ENCODE measurements at places on chromosomes 3 and 15.

DNA sequence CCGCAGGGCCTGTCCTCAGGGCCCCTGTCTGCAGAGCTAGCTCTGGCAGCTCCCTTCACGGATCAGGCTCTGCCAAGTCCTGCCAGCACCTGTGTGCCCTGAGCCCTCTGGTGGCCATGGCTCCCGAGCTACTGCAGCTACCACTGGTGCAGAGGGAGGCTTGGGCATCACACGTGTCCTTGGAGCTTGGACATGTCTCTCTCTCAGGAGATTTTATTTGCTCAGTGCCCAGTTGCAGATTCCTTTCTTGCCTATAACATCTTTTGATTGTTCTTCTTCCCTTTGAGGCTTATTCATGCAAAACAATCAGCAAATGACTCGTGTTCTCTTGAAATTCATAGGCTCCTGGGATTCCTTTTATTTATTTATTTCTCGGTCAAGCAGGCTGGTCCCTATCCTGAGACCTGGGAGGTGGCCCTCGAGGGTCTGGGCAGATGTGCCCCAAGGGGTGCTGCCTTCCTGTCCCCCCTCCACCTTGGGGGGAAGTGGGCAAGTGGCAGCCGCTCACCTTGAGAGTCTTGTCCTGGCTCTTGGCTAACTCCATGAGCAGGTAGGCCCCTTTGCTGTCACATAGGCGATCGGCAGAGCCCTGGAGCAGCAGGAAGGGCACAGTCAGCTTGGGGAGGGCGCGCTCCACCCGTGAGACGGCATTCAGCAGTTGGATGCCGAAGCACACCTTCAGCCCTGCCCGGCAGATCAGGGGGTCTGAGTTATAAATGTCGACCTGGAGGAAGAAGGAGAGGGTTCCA lies 21.9 kb downstream of the ABTB1 start:
- peak; percentile 86 for DNase-seq

DNA sequence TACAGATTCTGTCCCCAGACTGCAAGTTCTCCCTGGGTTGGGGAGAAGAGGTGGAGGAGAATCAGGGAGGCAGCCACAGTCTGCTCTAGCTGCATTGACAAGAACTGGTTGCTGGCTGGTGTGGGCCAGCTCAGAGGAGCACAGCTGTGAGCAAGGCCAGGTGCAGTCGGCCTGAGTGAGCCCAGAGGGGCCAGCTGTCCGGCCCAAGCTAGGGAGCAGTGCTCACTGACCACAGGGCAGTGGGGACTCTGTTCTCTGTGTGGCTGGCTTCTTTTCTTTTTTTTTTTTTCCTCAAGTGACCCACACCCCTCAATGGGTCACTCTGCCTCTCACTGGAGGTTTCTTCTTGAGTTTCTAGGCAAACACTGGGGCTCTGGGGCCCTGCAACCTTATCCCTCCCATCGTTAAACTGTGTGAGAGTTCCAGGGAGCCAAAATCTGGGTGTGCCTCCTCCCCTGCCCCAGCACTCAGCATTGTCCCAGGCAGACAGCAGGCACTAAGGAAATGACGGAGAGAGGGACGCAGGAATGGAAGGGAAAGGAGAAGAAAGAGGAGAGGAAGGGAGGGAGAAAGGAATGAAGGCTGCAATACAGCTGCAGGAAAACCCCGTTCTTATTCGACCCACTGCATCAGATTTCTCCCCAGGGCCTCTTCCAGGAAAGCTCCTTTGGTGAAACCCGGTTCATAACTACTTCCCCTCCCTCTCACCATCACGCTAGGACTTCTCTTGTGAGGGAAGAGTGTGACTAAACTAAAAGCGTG lies 37.7 kb upstream of the HES1 start:
- no peak for DNase-seq

DNA sequence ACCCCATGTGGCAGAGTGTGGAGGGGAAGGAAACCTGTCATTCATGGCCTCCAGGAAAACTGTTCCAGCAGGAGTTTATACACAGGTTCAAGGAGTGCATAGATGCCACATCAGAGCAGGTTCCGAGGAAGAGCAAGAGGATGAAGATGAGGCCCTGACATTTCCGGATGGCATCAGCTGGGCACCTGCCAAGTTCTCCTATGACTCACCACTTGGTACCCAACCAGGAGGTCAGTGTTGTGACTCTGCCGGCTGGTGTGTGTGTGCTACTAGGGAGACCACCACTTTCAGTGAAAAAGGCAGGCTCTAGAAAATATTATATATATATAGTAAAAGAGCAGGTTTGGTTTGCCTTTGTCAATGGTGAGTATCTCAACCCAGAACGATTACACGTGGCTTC lies 69.3 kb downstream of the NTRK3 start:
- DNase-seq: no peak

GRCh38 chr3:196181127-196181546 lies 30.1 kb downstream of the ZDHHC19 start:
- no peak for DNase-seq

GRCh38 chr3:79297245-79297960 lies 470.4 kb downstream of the ROBO1 start:
- no peak for DNase-seq

- DNase-seq: no peak
Measured at GRCh38 chr3:78221796-78222195, 1181.9 kb downstream of the ROBO2 start.

DNA sequence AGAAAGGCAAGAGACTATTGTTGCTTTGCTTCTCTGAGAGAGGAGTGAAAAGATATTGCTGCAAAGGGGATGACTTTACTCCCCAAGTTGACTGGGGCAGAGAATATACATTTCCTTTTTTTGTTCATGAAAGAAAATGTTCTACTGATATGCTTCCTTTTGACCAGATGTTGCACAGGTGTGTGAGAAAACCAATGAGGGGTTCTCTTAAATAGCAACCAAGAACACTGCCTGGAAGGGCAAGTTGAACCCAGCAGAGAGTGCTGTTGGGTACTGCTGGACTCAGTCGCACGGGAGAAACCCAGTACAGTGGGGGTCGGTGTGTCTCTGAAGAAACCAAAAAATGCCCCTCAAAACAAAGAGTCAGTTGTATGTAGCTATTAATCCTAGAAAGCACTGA lies 101.2 kb downstream of the CHST2 start:
- no peak for DNase-seq

DNA sequence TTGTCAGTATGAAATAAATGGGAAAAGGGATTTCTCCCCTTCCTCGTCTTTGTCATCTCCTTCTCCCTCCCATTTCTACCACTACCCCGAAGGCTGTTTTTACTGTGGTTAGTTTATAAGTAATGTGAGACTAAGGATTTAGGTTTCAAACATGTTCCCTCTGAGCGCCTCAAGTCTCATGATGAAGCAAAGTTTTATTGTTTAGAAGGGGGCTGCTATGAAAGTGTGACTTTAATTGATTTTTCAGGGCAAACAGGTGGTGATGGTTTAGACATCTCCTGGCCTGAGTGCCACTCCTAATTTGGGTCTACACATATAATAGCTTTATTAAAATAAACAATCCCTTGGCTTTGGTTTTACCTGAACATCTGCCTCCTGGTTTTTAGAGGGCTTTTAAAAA lies 185.5 kb downstream of the MCTP2 start:
- DNase-seq: no peak

GRCh38 chr3:186526256-186526606 lies 17.9 kb downstream of the CRYGS start:
- DNase-seq: no peak

GRCh38 chr15:48084759-48085590 lies 35.8 kb upstream of the SLC24A5 start:
- peak; percentile 34 for DNase-seq

DNA sequence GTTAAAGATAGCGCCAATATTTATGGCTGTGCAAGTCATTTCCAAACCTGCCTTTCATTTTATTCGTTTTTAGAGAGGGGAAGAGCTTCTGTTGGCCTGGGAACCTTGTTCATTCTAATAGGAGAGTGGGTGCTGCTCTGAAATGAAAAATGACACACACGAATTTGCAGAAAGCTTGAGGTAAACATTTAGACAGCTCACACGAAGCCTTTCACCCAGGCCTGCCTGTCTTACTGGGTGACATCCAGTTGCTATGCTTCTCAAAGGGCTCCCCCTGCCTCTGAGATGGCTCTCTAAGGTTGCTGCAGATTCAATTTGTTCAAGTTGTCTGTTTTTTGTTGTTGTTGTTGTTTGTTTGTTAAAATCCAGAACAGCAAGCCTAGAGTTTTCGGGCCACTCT lies 18.2 kb downstream of the PEX5L start:
- peak; percentile 71 for DNase-seq

- no peak for DNase-seq
Measured at GRCh38 chr3:86251781-86252180, 739.2 kb downstream of the VGLL3 start.

GRCh38 chr3:64827431-64827830 lies 139.6 kb upstream of the ADAMTS9 start:
- DNase-seq: no peak

DNA sequence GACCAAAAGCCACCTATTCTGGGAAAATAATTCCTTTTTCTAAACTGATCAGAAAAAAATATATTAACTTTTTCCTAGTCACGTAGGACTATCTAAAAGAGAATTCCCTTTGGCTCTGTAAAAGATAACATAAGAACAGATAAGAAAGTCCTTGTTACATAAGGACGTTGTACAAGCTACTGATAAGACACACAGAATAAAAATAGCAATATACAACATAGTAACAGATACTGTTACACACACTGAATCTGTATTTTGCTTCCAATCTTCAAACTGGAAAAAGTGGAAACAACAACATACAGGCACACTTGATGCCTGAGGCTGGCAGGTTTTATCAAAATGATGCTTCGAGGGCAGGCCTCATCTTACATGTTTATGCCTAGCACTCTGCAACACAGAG lies 59.8 kb downstream of the SNX4 start:
- DNase-seq: no peak

GRCh38 chr3:19274576-19274975 lies 126.3 kb downstream of the KCNH8 start:
- DNase-seq: no peak

GRCh38 chr3:94234177-94234788 lies 171.4 kb downstream of the NSUN3 start:
- peak; percentile 71 for DNase-seq

DNA sequence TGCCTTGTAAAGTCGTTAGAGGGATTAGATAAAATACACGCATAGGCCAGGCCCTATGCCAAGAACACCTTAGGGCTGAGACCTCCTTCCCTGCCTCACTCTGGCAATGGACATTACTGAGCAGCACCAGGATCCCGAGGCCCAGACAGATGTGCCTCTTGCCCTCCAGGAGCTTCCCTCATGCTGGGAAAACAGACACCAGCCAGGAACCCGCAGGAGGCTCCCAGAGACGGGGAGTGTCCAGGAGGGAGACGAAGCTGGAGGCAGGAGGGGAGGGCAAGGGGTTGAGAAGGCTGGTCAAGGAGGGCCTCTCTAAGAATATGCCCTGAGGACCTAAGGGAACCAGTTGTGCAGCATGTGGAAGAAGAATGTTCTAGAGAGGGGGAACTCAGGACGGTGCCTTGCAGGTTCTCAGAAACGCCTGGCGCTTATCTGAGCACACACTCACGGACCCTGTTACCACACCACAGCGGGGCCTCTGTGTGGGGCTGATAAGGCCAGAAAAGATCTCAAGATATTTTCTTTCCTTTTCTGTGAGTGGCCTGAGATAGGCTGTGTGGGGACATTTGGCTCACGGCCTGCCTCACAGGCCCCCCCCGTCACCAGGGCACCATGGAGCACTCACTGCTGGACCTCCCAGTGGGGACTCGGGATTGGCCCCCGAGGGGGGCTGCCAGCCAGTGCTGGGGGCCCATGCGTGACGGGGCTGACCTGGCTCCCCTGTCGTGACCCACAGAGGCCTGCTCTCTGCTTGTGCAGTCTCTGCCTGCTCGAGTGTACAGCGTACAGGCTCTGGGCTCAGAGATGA lies 22.0 kb upstream of the CYP11A1 start:
- no peak for DNase-seq

Measured in T47D (cell line).